ENCODE measurements at places on chromosomes 1 and 21.

DNA sequence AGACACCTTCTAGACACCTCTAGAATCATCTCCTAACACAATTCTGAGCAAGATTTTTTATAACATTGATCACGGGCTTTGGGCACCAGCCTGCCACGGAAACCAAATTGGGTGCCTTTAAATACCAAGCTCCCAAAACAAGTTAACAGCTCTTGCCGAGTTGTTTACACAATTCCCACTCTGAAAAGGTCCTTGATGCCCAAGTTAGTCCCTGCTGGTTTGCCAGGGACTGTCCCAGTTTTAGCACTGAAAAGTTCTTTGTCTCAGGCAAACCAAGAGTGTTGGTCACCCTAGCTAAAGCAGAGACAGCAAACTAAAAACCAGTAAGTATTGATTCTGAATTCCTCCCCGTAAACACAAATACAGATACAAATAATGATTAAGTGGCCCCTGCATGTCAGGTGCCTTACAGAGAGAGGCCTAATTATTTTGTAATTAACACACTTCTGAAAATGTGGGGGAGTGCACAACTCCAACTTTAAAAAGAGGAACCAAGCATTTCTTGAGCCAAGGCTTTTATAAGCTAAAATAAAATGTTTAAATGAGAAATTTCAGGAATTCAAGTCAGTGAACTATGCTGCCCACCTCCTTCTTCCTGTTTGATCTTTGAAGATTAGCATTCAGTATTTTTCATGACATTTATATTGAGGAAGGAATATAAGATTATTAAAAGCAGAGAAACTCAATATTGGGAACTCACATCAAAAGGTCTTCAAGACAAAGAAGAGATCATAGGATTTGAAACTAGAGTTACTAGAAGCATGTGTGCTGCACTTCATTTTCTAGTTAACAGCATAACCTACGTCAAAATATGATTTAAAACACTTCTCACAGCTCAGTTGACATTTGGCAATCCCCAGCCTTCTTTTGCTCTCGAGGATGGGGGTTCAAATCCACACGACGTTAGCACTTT lies 9.0 kb upstream of the UBE2U start:
- no peak for DNase-seq

DNA sequence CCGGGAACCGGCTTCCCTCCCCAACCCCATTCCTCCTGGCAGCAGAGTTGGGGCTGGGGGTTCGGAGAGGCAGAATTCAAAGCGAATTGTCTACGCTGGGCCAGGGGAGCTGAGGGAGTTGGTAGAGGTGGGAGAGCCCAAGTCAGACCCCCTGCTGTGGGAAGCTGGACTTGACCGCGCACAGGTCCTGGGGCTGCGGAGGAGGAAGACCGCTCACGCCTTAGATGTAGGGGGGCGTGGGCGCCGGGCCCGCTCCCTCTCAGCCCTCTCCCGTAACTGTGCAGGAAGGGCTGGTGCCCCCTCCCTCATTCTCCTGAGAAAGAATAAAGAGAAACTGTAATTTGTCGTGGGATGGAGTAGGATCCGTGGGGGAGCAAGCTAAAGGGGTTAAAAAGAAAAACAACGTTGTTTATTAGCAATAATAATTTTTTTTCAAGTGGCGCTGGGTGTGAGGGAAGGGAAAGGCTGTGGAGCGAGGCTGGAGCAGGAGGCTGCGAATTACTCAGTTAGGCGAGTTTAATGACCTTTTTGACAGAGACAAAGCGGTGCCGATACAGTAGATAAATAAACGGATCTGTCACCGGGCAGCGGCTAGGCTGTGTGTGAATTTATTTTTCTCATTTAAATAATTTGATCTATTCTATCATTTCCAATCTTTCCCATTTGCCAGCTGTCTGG lies 838 bp upstream of the GRIK3 start:
- no peak for DNase-seq

DNA sequence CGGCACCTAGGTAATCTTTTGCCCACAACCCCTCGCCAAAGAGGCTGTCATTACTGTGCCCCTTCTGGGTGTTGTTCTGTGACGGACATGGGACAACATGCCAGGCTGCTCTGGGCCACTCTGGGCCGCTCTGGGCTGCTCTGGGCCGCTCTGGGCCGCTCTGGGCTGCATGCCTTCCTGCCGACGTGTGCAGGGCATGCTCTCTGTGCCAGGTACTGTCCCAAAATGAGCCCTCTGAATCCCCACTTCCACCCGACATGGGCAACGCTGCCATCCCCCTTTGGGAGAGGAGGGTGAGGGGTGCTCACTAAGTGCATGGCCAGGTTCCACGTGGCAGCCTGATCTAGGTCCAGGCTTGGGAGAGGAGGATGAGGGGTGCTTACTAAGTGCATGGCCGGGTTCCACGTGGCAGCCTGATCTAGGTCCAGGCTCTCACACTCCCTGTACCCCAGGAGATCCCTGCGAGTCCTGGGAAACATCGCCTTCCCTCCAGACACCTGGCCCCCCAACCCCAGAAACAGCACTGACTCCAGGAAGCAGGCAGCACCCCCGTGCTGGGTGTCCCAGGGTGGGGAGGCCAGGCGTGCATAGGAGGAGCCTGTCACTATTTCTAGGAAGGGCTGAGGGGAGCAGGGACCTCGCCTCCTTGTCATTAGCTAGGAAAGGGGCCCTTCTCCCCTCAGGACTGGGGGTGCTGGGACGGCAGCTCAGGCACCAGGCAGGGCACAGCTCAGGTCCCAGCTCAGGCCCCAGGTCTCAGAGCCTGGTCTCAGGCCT lies 16.5 kb downstream of the TTC34 start:
- no peak for DNase-seq

- no peak for DNase-seq
These were observed 148.6 kb downstream of the NCAM2 start for GRCh38 chr21:21146587-21147373.

- DNase-seq: no peak
These were observed 164.2 kb downstream of the CACNA1E start for GRCh38 chr1:181647314-181648035.

- no peak for DNase-seq
These were observed 20.1 kb downstream of the SLAMF1 start for GRCh38 chr1:160626509-160627342.

- DNase-seq: no peak
These were observed at the start of gene TMEM81 for GRCh38 chr1:205084360-205084759. Gene TMEM81 (minus strand): TSS chr1:205084460. CDS start chr1:205084320, 140 bp downstream.

- no peak for DNase-seq
These were observed 15.3 kb downstream of the AK4 start for GRCh38 chr1:65163201-65163805.

DNA sequence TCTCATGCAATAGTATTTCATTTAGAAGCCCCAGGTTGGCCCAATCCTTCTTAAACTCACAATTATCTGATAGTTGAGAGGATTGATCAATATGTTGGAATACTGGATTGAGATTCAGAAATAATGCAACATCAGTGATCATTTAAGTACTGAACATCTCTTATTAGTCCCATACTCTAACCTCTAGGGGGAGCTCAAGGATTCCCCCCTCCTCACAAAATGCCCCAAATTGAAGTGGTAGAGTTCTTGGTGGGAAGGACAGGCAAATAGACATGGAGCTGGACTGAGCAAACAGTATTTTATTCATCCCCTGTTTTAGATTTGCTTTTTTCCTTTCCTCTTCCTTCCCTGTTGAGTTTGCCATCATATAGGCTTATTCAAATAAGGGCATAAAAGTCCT lies 62.8 kb downstream of the NGF start:
- DNase-seq: no peak

DNA sequence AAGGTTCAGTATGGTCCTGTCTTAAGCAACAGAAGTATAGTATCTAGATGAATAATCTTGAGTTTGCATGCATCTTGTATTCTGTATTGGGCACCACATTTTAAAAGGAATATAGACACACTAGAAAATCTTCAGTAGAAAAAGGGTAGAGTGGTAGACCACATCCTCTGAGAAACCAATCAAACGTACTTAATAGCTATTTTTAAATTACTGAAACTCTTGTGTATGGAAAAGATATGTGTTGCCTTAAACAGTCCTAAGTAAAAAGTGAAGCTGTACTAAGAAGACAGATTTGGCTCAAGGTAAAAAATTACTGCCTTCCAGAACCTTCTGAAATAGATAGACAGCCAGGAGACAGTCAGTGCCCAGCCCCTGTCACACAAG lies 3.1 kb downstream of the CTXND2 start:
- no peak for DNase-seq

- DNase-seq: no peak
These were observed 4.1 kb upstream of the NBPF3 start for GRCh38 chr1:21435646-21436487.

GRCh38 chr1:156537027-156537426 lies 35.3 kb downstream of the IQGAP3 start:
- DNase-seq: no peak

- DNase-seq: no peak
These were observed 32.2 kb upstream of the CD1D start for GRCh38 chr1:158148468-158148867.

DNA sequence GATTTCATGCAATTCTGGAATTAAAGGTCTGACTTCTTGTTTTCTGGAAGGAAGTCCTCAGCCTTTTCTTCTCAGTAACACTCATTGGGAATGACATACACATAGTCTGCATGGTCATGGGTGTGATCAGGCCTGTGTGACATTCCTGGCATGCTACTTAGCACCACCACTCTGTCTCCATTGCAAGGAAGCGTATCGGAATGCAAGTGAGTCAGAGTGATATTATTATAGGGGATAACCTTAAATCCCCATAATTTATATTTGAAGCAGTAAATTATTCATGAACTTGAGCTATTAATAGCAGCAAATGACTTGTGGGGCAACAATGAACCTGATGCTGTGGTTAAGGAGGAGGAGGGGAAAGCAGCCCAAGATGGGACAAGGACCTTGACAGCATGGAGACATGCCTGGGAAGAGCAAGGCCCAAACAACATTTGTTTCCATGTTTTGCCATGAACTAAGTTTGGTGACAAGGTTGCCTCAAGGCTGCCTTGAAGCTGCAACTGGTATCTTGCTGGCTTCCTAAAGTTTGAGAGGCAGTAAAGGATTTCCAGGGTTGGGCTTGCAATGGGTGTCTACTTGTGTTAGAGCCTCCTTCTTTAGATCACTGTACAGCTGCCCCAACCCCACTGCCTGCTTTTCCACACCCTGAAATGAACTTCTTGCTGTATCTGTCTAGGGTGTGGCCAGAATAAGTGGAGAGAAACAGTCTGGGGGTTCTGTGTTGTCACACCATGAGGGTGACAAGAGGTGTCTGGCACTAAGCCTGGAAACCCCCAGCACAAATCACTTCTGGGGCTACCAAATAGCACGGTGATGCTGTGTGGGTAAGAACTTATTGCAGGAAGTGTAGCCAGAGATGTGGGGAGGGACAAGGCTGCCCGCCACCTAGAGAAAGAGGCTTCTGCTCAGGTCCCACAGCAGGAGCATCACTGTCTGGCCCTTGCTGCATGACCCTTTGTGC lies 4.6 kb downstream of the MAB21L3 start:
- DNase-seq: no peak

GRCh38 chr21:39634507-39634906 lies 21.8 kb downstream of the B3GALT5 start:
- DNase-seq: no peak

DNA sequence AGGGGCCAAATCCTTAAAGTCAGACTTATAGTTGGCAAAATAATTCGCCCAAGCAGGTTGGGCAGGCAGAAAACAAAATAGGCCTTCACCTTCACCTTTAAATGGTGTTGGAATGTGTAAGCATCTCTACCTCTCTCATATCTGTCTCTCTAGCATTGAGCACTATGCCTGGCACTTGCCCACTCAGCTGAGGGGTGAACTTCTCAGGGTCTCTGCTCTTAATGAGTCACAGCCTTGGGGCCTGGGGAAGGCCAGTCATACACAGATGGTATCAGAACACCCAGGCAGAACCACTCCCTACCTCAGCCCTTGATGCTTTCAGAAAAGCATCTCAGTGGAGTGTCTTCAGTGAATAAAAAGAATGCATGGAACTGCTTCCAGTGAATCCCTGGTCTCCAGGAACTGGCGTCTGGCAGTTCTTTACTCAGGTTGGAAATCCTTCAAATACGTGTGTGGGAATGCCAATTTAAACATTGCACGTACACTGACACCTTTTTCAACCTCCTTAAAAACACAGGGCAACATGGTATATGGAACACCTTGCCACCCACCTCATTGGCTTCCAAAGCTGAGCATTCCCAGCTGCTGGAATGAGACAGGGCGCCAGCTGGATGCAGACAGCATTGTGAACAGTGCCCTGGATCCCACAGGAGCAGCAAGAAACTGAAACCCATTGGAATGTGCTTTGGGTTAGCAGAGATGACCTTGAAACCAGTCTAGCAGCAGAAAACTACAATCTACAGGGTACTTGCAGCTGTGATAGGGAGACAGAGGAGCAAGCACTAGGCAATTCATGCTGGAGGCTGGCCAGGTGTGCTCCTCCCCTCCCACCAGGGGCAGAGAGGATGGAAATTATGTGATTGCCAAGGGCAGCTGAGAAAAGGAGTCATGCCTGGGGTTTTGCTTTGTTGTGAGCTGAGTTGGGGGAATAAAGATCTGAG lies 30.0 kb downstream of the ZNF697 start:
- no peak for DNase-seq

DNA sequence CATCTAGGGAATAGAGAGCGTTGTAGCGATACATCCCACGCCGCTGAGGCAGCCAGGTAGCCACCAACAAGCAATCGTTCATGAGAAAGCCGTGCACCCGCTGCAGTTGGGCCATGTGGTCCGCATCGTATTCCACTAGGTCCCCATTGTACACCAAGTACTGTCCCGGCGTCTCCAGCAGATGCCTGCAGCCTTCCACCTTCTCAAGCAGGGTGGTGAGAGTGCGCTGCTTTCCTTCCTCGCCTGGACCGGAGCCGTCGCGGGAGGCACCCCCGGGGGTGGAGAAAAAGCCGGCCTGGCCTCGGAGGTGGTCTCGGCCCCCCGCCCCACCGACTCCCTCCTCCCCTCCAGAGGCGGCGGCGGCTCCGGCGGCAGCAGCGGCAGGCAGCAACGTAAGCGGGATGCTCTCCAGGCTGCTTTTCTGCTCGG lies 595 bp downstream of the EXOC8 start:
- no peak for DNase-seq

DNA sequence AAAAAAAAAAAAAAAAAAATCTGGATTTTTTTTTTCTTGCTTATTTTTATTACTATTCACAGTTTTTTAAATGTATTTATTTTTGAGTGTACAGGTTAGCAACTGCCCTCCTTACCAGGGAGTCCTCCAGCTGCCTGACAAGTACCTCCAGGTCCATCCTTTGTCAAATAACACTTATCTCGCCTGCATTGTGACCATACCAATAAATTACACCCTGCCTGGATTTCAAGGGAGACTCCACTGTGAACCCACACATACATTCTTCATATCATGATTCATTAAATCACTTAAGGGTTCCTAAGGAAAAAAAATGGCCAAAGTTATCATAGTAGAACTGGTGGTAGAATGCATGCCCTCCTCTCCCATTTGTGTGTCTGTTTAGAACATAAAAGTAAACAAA lies 38.4 kb downstream of the EEIG2 start:
- no peak for DNase-seq

- DNase-seq: peak; percentile 52
These were observed 138.3 kb downstream of the TTLL7 start for GRCh38 chr1:83860490-83861221.

- DNase-seq: no peak
These were observed 284.6 kb upstream of the KAZN start for GRCh38 chr1:14313731-14314431.

Data from stimulated activated CD4-positive, alpha-beta T cell treated with anti-CD3 and anti-CD28 coated beads, Interleukin-12 subunit alpha, Interleukin-12 subunit beta, amount 100 ng/mL, for 24 hours (primary cell).